IPS DF 6.9 (cell line): ENCODE measurements at places on chromosomes 7 and 10.

DNA sequence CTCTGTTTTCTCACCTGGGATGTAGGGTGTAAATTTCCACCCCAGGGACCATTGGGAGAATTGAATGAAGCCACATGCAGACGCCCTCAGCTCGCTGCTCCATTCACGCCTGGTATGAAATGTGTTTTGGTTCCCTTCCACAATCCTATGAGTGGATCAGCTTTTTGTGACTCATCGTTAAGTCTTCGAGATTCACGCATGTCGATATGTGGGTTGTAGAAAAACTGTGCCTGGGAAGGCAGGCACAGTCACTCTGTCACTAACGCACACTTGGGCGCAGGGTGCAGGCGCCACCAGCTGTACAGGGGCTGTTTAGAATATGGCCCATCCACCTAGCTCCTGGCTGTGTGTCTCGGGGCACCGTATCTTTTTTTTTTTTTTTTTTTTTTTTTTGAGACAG lies 64.2 kb upstream of the SH2B2 start:
- DNase-seq, result no peak

DNA sequence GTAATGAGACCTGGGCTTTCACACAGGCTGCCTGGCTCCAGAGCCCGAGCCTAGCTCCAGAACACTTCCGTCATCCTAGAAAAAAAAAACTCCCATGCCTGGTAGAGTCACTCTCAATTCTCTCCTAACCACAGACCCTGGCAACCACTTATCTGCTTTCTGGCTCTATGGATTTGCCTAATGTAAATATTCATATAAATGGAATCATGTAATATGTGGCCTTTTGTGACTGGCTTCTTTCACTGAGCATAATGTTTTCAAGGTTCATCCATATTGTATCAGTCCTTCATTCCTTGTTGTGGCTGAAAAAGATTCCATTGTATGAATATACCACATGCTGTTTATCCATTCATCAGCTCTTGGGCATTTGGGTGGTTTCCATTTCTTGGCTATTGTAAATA lies 167.7 kb upstream of the MKLN1 start:
- no peak for DNase-seq

DNA sequence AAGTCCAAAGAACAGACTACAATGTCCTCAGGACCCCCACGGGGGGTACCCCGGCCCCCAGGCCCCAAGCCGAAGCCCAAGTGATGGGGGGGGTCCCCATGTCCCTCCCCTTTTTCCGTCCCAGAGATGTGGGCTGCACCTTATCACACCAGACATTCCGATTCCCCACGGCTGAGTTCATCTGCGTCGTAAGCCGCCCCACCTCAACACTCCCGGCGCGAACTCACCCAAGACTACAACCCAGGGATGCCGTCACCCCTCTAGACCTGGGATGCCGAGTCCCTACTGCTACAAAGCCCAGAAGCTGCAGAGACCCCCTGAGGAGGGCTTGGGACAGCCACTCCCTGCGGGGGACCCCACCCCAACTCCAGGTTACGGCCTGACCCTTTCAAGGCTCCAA lies 14.5 kb downstream of the PDGFA start:
- DNase-seq, result no peak

GRCh38 chr10:82377608-82378007 lies 502.6 kb downstream of the NRG3 start:
- DNase-seq, result peak; percentile 22

DNA sequence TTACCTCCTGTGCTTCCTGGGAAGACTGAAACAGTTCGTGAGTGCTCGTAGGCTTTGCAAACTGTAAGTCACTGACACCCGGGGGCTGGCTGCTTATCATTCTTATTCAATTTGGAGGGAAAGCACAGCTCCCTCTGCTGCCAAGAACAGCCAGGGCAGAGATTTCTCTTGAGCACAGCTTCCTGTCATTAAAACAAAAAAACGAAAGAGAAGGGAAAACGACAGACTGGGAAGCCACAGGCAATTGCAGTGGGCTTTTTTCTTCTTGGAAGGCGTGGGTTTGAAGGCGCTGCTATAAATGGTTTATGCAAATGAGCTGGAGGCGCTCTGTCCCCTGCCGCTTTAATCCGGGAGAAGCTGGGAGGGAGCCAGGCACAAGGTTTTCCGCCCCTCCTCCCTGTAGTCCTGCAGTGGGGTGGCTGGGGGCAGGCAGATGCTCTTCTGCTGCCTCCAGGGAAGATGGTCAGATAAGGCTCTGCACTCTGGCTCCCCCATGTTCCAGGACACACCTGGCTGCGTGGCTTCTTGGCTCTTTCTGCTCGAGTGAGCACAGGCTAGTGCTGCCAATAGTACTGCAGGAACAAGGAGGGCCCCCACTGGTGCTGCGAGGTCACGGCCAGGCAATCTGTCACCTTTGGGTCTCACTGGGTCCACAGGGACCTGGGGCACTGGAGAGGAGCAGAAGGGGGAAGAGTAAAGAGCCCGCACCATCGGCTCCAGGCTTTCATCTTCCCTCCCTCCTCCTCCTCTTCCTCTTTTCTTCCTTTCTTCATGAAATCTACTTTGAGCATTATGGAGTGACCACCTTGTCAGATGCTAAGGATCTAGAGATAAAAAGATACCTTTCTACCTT lies 49.5 kb downstream of the NEURL1 start:
- DNase-seq, result peak; percentile 29

DNA sequence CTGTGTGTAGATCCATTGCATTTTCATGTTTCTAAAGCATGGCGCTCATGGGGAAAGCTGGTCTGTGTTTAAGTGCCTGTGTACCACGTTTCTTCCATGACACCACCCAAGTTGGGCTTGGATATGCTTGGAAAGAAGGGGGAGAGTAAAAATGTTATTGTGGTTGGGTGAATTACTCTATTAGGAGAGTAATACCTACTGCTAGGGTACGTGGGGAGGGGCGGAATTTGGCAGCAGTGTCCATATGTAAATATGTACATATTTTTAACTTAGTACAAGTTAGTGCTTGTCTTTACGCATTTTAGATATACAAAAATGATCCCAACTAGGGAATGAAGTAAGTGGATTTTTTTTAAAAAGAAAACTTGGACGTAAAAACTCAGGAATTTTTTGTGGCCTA lies 42.9 kb upstream of the SAMD8 start:
- DNase-seq, result no peak

GRCh38 chr10:7507887-7508726 lies 97.3 kb upstream of the SFMBT2 start:
- no peak for DNase-seq

DNA sequence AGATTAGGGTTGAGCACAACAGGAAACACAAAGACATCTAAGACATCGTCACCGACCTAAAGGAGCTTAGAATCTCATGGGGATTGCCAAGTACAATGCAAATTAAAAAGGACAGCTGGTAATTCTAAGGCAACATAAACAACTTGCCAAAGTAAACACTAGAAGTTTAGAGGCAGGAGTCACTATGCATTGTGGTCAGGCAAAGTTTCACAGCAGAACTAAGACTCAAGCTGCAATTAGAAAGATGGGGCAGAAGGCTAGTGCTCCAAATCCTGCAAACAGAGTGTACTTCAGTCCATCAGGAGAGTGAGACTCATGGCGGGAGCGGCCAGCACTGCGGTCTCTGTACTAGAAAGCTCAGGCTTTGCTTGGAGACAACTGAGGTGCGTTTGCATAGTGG lies 52.7 kb downstream of the HIPK2 start:
- no peak for DNase-seq

- DNase-seq, result no peak
These were observed 89.3 kb downstream of the SLIT1 start for GRCh38 chr10:97096261-97097083.

GRCh38 chr10:104255311-104255981 lies 754 bp downstream of the GSTO1 start:
- no peak for DNase-seq

- DNase-seq, result no peak
These were observed 319.0 kb downstream of the DGKB start for GRCh38 chr7:14583518-14583917.

GRCh38 chr7:107860279-107860961 lies 30.6 kb upstream of the DLD start:
- DNase-seq, result no peak

DNA sequence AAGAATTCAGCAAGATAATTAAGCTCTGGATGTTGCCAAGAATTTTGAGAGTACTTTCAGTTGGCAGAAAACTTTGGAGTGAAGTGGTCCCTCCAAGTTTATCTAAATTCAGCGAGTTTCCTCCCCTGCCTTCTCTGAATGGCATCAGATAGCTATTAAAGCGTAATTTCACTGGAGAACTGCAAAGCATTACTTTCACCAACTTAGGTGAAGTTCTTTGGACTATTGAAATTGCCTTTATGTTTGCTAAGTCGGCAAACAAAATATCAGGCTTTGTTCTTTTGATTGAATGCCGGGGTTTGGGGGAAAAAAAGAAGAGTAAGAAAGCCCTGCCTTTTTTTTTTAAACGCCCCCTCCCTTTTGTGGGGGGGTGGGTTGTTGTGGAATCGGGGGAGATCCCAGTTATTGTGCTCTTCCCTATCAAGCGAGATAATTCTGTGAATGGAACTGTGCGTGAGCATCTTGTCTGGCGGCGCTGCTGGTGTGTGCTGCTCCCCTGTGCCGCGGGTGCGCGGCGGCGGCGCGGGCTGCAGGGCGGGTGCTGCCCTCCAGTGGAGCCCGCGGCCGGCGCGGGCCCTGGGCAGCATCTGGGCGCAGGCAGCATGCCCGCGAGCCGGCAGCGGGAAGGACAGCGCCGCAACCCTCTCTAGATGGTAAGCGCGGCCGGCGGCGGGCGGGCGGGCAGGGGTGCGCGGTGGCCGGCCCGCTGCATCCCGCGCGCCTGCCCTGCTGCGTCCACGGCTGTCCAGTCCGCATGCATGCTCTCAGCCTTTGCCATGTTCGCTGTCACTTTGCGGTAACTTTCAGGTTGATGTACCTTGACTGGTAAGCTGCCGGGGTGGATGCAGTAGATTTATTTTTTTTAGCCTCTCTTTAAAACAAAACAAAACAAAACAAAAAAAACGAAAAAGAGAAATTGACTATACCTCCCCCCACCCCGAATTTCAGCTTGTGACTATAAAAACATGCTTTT lies 176.5 kb downstream of the TCF7L2 start:
- DNase-seq, result no peak

- DNase-seq, result no peak
These were observed 12.1 kb upstream of the PODXL start for GRCh38 chr7:131568510-131568909.

GRCh38 chr7:37516664-37517063 lies 68.0 kb upstream of the ELMO1 start:
- DNase-seq, result no peak

DNA sequence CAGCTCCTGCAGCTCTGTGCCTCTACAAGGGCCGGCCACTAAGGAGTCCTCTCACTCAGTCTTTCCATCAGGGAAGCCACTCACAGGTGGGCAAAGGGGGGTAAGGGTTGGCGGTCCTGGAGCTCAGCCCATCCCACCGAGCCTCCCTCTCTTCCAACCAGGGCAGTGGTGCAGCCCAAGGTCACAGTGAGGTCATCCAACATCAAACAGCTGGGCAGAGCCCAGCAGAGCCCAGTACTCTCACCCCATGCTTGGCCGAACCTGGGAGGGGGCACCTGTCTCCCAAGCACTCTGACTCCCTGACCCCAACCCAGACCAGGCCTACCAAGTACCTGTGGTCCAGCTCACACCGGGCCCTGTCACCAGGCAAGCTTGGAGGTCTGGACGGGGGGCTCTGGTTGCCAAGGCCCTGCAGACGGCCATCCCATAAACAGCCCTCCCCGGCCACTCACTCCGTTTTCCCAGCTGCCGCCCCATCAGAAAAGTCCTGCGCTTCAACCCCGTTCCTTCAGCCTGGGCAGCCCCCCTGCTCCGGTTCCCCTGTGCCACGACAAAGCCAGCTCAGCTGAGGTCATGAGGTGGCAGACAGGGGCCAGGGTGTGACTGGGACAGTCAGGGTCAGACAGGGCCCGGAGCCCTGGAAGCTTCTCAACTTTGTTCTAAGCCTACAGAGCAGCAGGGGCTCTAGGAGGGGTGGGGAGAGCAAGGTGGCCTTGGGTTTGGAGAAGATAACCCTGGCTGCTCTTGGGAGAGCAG lies 27.5 kb downstream of the PDGFA start:
- no peak for DNase-seq

GRCh38 chr7:20030915-20031362 lies 186.2 kb downstream of the MACC1 start:
- no peak for DNase-seq

DNA sequence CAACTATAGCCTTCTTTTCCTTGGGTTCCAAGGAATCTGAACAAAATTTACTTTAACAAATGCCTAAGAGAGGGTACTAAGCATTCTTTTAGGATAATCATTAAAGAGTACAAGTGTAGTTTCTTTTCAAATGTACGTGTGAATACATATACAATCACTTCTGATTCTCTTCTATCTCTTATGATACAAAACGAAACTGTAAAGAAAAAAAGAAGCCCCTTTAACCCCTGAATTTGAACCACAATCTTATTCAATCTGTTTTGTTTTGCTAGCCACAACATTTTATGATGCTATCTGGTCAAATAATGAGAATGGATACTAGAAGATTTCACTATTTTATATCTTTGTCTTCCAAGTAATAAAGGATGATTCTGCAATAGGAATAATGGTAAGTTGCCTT lies 48.7 kb downstream of the SIRT1 start:
- no peak for DNase-seq

GRCh38 chr7:106462365-106462859 lies 177.6 kb upstream of the NAMPT start:
- no peak for DNase-seq

GRCh38 chr7:103932389-103932788 lies 57.1 kb downstream of the RELN start:
- DNase-seq, result no peak

DNA sequence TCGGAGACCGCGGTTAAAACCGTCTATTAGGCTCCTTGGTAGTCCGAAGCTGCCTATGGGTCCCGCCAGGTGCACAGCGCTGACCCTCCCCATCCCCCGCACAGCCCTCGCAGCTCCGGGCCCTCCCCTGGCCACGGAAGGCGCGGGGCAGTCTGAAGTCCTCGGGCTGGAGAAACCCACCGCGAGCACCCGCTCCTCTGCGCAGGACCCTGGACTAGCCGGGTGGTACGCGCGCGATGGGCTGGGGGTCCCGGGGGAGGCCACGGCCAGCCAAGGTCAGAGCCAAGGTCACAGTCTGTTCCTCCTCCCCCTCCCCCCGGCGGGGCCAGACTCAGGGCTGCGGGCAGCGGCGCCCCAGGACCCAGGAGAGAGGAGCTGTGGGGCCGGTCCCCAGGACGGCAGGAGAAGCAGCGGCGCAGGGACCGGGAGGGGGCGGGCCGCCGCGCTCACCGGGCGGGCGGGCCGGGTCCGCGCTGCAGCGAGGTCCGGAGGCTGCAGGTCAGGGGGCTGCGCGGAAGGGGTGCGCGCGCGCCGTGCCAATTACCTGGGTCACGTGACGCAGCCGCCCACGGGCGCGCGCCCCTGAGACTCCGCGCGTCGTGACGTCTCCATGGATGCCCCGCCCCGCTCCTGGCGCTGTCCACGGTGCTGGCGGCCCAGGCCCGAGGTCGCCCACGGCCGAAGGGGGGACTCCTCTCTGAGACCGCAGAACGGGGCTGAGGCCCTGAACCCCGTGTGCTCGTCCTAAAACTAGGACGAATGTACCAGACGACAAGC lies at the start of gene OGDHL:
Gene OGDHL, minus strand, starts transcription at position 535 of the 777 bp plus-strand sequence. CDS start 3,731 bp downstream, outside the sequence.
- no peak for DNase-seq

GRCh38 chr10:129332476-129332875 lies 134.6 kb upstream of the MGMT start:
- DNase-seq, result peak; percentile 58
